Stimulated activated CD4-positive, alpha-beta T cell treated with anti-CD3 and anti-CD28 coated beads, Interleukin-2, amount 100 ng/mL, for 24 hours (primary cell): ENCODE measurements at places on chromosomes 1 and 21.
A peak's percentile ranks its signal among the peaks of the same experiment; 100 is the strongest.

GRCh38 chr1:51565009-51565408 lies 45.9 kb upstream of the EPS15 start:
- no peak for DNase-seq

- no peak for DNase-seq
Observed at GRCh38 chr1:45769261-45769932, 18.9 kb upstream of the IPP start.

DNA sequence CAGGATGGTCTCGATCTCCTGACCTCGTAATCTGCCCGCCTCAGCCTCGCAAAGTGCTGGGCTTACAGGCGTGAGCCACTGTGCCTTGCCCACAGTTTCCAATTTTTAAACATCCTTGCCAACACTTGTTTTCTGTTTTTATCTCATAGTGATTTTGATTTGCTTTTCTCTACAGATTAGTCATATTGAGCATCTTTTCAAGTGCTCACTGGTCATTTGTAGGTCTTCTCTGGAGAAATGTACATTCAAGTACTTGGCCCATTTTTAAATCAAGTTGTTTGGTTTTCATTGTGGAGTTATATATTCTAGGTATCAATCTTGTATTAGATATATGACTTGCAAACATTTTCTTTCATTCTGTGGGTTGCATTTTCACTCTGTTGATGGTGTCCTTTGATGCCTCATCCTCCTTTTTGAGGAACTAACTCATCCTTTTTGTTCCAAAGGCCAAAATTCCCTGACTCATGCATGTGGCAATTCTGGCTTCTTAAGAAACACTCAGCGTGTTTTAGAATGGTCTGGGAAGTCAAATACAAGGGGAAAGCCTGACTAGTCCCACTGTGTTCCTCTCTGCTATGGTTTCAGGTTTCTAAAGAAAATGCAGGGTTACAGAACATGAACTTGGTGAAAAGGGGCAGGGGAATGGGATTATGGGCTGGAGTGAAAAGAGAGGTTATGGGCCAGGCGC lies 37.3 kb downstream of the PTAFR start:
- no peak for DNase-seq

- no peak for DNase-seq
Observed at GRCh38 chr1:98387701-98388100, 273.8 kb upstream of the SNX7 start.

GRCh38 chr21:37459575-37459974 lies 93.0 kb downstream of the DYRK1A start:
- DNase-seq, result no peak

DNA sequence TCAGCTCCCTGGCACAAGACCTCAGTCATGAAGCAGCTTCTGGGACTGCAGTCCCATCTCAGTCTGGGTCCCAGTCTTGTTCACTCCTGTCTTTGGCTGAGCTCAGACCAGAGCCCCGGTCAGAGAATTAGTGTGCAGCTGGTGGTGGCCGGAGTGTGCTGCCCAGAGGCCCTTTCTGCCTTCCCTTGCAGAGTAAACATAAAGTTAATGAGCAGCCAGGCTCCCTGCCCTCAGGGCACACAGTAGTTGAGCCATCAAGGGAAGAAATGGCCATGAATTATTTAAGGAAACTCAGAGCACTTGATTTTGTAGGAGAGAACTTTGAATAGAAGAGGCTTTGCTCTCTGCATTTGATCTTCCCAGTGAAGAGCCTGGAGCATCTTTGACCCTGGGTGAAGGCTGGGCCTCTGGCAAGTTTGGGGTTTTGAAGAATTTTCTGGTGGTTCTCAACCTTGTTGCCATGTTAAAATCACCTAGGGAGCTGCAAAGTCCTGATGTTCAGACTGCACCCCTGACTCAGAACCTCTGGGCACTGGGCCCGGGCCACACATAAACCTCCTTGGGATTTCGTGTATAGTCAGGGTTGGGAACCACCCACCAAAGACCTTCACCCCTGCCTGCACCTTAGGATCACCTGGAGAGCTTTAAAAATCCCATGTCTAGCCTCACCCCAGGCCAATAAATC lies 26.4 kb upstream of the SELENON start:
- no peak for DNase-seq

DNA sequence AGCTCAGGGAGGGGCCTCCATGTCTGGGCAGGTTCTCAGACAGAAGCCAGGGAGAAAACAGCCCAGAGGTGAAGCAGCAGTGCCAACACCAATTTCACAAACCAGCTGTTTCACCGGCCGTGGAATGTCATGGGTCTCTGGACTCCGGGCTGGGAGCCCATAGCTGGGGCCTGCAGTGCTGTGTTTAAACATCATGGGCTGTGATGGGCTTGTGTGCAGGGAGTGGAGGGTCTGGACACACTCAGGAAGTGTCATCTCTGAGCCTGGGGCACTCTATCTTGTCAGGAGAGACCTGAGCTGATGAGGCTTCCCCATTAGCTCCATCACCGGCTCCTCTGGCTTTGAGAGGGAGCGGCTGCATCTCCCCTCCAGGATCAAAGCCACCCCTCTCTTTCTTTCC lies 173.6 kb upstream of the IGSF21 start:
- DNase-seq, result no peak

DNA sequence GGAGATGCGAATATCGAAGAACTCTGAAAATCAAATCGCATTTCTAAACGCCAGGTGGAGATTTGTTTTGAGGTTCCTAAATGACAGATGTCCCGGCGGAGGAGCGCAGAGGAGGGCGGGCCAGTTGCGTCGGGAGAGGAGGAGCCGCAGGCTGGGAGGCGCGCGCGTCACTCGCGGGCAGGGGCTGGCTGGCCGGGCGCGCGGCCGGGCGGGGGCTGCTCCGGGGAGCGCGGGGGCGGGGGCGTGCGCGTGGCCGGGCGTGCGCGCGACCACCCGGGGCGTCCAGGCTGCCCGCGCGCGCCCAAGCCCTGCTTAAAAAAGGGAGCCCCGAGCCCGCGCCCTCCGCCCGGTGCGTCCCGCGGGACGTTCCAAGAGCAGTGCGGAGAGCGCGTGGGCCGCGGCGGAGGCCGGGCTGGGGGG lies 47.3 kb downstream of the H3-3A start:
- DNase-seq, result peak; percentile 80

- DNase-seq, result no peak
Observed at GRCh38 chr1:105632342-105633196, 1423.9 kb upstream of the PRMT6 start.

- no peak for DNase-seq
Observed at GRCh38 chr1:9542430-9542829, 3.2 kb downstream of the SLC25A33 start.

DNA sequence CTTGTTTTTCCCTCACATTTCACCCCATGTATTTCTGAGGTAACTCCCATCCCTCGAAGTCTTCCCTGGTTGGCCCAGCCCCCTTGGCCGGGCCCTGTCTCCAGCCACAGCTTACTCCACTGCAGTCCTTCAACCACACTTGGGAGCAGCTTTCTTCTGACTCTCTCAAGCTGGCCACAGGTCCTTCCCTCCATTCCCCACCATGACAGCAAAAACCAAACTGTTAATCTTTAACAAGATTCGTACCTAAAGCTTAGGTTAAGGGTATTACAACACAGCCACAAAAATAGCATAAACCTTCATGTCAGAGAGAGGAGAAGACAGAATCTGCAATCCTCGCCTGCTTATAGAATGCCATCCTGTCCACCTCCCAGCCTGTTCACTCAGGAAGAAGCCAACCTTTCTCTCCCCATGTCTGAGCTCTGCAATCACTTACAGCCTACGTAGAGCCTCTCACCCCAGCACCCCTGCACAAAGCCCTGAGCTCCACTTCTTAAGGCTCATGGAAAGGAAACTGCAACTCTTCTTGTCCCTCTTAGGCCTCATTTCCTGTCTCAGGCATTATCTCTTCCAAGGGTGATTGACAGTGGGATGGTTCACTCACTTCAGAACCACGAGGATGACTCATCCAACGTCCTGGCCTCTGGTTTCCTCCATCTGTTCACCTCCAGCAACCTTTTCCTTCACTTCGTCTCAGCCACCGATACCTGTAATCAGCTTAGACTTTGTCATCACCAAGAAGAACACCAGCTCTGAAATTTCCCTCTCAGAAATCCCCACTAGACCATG lies 72.8 kb downstream of the CD2 start:
- peak; percentile 73 for DNase-seq

- peak; percentile 83 for DNase-seq
Observed at GRCh38 chr1:161068306-161069234, 1.1 kb downstream of the ARHGAP30 start.

DNA sequence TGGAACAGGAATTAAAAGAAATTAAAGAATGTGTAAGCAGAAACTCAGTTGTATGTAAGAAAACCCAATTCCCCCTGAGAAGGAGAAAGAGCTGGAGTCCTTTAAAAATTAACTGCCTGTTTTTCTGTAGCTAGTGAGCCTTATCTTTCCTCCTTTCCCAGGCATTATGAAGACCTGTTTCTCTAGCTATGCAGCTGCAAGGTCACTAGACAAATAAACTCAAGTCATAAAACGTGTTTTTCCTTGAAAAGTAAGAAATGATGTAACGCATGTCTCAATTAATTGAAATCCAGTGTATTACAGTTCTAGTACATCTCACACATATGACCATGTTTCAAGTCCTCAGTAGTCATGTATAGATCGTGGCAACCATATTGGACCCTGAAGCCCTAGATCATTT lies 5.3 kb downstream of the S100A12 start:
- DNase-seq, result no peak

- no peak for DNase-seq
Observed at GRCh38 chr1:10250663-10251062, 40.3 kb downstream of the KIF1B start.

- DNase-seq, result no peak
Observed at GRCh38 chr1:112506731-112507130, 2.0 kb upstream of the WNT2B start.

GRCh38 chr1:3453891-3454810 lies at the start of gene ARHGEF16:
TSS of gene ARHGEF16 (plus strand) at chr1:3454665. CDS start at chr1:3463085, 8,420 bp downstream.
- peak; percentile 37 for DNase-seq

GRCh38 chr21:37435711-37436110 lies 69.1 kb downstream of the DYRK1A start:
- DNase-seq, result no peak

DNA sequence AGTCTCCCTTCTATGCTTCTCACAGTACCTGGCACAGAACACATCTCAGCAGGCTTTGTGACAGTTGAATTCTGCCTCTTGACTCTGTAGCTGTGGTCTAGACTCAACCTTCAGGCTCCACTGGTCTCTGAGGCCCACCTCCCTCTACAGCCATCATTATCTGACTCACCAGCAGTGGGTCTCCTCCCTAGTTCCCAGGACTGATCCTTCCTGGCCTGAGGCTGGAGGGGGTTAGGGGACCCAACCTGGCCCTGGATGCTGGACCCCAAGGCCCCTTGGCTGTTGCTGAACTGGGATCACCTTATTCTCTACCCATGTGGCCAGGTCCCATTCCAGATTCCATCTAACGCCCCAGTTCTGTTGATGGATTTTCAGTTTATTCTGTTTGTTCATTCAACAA lies 43.1 kb upstream of the FOXO6 start:
- no peak for DNase-seq
